ENCODE measurements at places on chromosomes 3 and 15. TPM values are rescaled to one million over a fixed set of nuclear protein-coding genes. Genes with fewer than 3 reads are reported as not detected.

The ANKRD63 gene
- total RNA-seq = 3.7 TPM

- DNase-seq = no peak
Measured at GRCh38 chr15:85611361-85611760, 183.4 kb downstream of the KLHL25 start.

DNA sequence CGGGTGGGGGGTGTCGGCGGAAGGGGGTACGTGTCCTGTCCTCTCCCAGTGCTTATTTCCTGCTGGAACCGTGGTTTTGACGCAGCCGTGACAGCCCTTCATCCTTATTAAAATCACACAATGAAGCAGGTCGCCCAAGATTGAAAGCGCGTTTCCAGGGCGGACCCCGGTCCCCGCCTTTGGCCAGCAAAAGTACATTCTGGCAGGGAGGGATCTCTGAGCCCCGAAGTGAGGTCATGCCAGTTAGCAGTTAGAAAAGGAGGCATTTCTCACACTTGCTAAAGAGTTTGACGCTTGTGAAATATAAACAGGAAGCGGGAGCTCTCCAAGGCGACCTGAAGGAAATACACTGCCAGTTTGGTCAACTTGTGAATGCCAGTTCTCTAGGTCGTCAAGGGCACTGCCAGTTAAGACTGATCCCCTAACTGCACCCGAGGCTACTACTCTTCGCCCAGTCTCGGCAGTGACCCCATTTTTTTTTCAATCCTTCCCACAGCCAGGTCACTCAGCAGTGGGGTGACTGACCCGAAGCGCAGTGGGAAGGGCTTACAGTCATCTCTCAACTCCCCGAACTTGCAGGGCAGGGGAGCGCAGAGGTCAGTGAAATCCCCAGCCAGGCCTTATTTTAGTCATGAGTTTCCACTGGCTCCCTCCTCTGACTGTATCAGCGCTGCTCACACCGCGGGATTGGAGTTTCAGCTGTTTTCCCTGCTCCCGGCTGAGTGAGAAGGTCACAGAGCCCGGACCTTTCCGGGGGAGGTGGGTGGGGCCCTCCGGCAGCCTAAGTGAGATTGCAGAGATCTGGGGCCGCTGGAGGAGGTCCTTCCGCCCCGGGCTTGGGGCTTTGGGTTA is 2.0 kb upstream of the BHLHE40 start:
- no peak for DNase-seq

DNA sequence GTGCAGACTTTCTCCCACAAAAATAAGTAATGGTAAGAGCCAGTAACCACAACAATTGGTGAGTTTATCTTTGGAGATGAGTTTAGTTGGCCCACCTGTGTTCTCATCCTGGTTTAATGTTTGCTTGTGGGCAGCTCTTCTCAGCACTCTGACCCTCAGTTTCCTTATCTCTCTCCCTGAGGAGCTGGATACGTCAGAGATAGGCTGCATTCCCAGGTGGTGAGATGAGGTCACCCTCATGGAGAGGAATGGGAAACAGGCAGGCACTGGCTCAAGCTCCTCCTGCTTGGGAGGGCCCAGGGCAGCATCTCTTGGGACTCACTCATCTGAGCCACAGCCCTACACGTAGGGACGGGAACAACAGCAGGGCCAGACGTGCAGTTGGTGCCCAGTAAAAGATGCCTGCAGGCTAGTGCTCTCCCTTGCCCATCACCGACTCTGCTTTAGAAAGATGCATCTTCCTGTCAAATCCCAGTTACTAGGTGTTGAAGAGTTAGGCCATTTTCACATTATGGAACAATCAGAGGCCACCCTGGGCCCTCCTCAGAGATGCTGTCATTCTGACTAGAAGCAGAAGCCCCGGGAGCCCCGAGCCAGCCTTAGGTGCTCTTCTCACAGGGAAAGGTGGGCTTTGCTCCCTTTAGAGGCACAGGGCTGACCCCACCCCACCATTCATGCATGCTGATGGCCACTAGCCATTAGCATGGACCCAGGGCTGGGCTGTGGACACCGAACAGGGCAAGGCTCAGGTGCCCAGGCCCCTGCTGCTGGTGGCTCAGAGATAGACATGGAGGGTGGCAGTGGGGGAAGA is 59.7 kb downstream of the GRIP2 start:
- no peak for DNase-seq

GRCh38 chr3:52132041-52132440 is 22.2 kb downstream of the POC1A start:
- no peak for DNase-seq

DNA sequence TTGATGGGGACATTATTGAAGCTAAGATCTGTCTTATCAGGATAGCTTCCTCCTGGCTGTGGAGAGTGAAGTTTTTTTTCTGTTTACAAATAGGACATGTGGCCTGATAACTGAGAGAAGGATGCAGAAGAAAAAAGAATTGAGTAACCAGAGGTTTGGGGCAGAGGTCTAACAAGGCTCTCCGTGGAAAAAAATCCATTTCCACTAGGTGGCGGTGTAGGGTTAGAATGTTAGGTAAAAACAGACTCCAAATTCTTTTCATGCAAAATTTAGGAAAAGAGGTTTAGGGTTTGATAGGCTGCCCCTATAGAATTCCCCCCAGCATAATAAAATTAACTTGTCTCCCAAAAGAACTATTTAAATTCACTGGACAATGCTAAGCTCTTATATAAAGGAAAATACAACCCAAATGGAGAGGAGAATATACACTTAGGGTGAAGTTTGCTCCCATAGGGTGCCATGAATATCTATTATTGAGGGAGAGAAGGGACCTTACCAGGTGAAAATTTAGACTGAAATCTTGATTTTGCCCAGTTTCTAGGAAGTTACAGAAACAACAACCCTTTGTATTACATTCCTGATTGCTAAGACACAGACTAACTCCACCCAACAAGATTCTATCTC is 1560.4 kb downstream of the OTOL1 start:
- DNase-seq = no peak
